Adipose tissue (tissue), 3 donors: ENCODE measurements at places on chromosomes 7 and 10. TPM values are rescaled to one million over a fixed set of nuclear protein-coding genes. Genes with fewer than 3 reads are reported as not detected.

Gene CHST15
- 10.1 TPM for polyA plus RNA-seq

Gene CALCR
- not detected for polyA plus RNA-seq

Gene CTTNBP2
- polyA plus RNA-seq: 9.2 TPM

Gene LIPJ
- 0.03 TPM for polyA plus RNA-seq

Gene LRRC72
- polyA plus RNA-seq: not detected

Gene AGMO
- polyA plus RNA-seq: 0.26 TPM

Gene ANKRD2
- 0.67 TPM for polyA plus RNA-seq

Gene IGFBP3
- polyA plus RNA-seq: 179 TPM

Gene ST7
- polyA plus RNA-seq: 15.3 TPM

Gene TFR2
- polyA plus RNA-seq: 0.48 TPM

Gene DGKI
- 0.21 TPM for polyA plus RNA-seq

Gene FBXW4
- 31.1 TPM for polyA plus RNA-seq

Gene CDC14C
- polyA plus RNA-seq: not detected

Gene NME8
- polyA plus RNA-seq: not detected

Gene INMT
- polyA plus RNA-seq: 4.8 TPM

Gene TAS2R5
- polyA plus RNA-seq: 0.36 TPM

Gene TSPAN12
- polyA plus RNA-seq: 5.3 TPM

Gene HTRA1
- polyA plus RNA-seq: 76.1 TPM

Gene PON1
- not detected for polyA plus RNA-seq

Gene RBP3
- polyA plus RNA-seq: not detected
